ENCODE measurements at places on chromosomes 7 and 10. TPM values are rescaled to one million over a fixed set of nuclear protein-coding genes. Genes with fewer than 3 reads are reported as not detected.

GRCh38 chr10:48957361-48958151 is 17.9 kb upstream of the LRRC18 start:
- DNase-seq = no peak

TAS2R5 gene
- total RNA-seq = 0.72 TPM

DNA sequence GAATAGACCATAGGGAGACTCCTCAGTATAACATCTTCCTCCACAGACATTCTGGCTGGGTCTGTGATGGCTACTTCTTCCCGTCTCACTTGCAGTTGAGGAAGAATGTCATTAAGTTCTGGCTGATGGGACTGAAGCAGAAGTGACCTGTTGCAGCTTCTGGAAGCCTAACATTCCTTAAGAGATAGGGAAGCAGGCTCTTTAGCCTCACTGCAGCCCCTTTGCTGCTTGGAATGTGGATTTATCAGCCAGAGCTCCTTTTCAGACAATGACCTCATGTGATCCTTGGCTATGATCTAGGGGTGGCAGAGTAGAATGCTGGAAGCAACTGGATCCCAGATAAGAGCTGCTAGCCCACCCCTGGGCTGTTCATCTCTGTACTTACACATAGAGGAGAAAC is 142.5 kb downstream of the RNF216 start:
- peak; percentile 69 for DNase-seq

DNA sequence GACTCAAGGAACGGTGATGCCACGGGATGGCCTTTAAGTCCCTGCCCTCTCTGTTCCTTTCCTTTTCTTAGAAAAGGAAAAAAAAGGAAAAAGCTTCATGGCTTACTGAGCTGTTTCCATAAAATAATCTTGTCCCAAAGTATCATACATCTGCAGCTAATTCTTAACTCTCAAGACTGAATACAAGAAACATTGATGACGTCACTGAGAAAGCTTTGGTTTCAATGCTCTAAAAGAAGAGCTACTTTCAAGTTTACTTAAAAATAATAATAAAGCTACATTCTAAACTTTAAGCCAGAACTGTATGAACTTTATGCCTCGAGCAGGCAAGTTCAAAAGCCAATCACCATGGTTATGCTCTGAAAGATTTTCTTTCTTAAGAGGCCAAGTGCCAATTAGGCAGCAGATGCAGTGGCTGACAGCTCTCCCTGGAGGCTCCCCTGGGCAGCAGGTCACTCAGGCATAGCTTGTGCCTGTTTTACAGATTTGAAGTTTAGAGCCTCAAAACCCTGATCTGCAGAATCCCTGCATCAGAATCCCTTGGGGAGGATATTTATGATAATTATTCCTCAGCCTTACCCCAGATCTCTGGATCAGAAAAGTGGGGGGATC is 165.0 kb downstream of the CHN2 start:
- no peak for DNase-seq

DNA sequence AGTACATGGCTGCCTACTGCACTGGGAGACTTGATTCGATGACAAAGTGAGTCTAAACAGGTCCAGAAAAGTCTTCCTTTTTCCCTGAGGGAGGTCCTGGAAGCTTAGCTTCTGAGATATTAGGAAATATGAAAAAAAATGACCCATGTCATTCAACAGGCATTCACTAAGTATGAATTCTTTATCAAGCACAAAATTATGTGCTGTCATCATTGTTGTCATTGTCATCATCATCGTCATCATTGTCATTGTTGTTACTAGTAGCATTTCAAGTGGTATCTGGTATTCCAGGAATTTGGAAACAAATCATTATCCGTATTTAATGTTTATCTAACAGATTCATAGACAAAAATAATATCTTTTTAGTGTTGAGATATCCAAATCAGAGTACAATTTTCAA is 49.7 kb upstream of the HECTD2 start:
- DNase-seq = no peak

DNA sequence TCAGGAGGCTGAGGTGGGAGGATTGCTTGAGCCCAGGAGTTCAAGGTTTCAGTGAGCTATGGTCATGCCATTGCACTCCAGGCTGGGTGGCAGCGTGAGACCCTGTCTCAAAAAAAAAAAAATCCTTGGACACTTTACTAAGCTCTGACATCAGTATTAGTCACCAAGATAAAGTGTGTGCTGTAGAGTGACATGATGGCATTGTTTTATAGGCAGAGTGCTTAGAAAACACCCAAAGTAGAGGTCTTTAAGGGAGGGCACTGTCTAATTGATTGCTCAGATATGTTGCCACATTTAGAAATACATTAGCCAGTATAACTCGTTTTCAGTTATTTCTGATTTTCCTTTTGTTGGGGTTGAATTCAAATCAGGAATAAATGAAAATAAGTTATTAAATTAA is 235.9 kb downstream of the REEP3 start:
- DNase-seq = no peak

DNA sequence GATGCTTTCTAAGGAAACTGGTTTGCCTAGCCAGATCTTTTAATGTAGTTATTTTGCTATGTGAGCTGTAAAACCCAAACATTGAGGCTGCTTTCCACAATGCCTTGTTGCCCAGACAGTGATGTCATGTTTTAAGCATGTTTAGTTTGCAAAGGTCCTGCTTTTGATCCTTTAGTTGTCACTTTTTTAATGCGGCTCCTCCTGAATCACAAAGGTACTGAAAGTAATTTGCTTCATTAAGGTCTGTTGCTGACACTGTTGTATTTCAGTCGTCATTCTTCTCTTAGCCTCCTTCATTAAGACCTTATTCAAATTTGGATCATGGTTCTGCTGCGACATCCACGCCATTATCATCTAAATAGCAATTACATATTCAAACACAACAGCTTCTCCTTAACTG is 10.6 kb downstream of the RPA3 start:
- peak; percentile 70 for DNase-seq

DNA sequence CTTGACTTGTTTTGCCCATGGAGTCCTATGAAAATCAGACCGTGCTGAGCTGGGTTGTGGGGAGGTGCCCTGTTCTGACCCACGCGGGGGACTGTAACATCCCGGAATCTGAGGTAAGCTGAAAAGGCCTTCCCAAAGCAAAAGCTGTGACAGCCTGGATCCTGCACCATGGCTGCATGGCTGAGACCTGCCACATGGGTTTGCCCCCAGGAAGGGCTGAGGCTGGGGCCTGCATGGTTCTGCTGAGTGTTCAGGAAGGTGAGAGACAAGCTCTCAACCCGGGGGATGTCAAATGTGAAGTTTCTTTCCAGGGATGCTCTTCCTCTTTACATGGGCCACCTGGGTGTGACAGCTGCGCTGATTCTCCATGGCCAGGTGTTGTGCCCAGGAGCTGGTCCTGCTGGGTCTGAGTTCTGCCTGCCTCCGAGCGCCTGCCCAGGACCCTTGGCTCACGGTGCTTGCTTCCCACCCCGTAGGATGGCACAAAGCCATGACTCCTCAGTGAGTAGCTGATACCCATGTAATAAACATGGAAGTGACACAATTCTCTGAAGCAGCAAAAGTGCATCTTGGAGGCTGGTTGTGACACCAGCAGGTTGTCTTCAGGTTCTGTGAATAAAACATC is 58.3 kb downstream of the VIPR2 start:
- DNase-seq = no peak

GRCh38 chr10:96671211-96671890 is 49.0 kb downstream of the PIK3AP1 start:
- no peak for DNase-seq

DNA sequence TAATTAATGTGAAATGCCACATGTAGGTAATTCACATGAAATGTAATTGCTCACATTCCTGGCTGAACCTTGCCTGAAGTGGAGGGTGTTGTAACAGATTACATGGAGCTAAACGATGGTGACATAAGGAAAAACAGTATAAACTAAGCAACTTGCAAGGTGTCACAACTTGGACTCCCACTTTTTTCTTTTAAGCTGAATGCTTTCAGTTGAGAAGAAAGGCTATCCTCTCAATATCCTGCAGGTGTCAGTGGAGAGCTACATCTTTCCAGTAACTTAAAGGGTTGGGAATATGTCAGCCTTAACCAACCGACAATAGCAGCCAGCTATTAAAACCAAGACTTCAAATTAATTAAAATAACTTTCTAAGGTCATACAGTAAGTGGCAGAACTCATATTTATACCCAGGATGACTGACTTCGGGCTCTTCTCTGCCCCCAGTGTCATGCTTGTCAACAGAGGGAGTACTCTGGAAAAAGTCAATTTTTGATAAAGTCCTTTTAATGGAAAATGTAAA is 33.7 kb downstream of the NRBF2 start:
- DNase-seq = peak; percentile 77

DNA sequence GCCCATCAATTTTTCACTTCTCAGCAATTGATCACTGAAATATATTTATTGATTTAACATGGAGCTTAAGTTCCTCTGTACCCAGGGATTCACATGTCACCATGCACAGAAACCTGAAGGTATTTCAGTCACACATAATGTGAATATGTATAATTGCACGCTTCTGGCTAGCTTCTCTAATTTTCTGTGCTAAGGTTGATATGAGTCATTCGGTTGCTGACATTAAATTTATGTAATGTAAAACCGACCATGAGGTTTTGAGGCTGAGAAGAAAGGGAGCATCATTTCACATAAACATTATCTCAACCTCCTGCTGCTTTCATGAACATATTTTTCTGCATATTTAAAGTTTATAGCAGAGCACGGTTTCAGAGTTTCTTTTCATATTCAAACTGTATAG is 381.0 kb upstream of the TPK1 start:
- no peak for DNase-seq

DNA sequence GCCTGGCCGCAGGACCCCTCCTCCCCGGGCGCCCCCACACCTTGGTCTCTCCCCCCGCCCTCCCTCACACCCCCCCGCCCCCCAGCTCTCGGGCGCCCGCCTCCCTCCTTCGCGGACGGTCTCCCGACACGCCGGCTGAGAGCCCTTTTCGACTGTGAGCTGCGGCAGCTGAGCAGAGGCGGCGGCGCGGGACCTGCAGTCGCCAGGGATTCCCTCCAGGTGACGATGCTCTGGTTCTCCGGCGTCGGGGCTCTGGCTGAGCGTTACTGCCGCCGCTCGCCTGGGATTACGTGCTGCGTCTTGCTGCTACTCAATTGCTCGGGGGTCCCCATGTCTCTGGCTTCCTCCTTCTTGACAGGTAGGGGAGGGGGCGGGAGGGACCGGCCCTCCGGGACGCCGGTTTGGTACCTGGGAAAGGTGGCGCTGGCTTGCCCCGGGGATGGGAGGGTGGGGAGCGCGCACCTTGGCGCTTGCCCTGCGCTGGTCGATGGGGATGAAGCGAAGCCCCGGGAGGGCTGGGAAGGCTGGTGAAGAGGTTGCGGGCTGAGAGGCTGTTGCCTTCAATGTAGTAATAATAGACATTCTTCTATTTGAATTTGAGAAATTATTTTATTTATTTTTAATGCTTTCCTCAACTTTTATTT is at the start of gene BMPER:
Gene BMPER, plus strand, starts transcription at position 151 of the 644 bp plus-strand sequence. Its CDS starts 75 bp downstream, at position 226.
- peak; percentile 45 for DNase-seq

- peak; percentile 3 for DNase-seq
Observed at GRCh38 chr7:90488220-90488619, 18.8 kb downstream of the PTTG1IP2 start.

SEMA3A gene
- 10.4 TPM for total RNA-seq

GRCh38 chr10:15516256-15517085 is 145.4 kb upstream of the FAM171A1 start:
- no peak for DNase-seq

NKX6-2 gene
- total RNA-seq = not detected

- DNase-seq = peak; percentile 52
Observed at GRCh38 chr7:130281260-130281659, 11.7 kb upstream of the CPA4 start.

DNA sequence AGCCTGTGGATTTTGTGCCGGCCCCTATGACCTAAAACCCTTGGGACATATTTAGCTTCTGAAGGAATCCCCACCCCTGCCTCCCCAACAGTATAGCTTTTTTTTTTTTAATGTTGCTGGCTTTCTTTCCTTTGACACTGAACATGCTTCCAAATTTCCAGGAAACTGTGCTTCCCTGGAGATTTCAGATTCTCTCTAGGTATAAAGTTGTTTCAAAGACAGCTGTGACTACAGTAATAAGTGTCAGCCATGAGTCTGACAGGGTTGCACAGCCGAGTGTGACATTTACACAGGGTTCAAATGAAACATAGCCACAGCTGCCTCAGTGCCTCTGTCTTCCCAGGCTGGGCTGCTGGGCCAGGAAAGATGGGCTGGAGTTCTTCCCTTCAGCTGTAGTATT is 466.6 kb upstream of the COBL start:
- DNase-seq = no peak

DNA sequence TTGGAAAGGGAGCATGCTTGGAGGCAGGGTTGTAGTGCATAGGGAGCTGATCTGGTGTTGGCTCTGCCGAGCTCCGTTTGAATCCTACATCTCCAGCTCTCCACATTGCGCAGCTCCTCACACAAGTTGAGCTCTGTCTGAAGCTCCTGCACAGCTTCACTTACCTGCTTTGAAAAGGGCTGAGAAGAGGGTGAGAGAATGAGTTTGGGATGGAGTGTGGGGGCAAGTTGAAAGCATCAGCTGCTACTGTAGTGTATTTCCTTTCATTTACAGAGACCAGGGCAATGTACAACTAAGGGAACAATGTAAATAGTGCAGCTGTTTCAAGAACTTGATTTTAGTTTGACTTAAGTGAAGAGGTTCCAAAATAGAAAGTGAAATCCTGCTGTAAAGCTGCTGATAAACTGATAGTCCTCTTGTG is 88.5 kb downstream of the VTI1A start:
- no peak for DNase-seq

- no peak for DNase-seq
Observed at GRCh38 chr7:82506208-82506607, 62.6 kb upstream of the CACNA2D1 start.
